ENCODE measurements at places on chromosomes 4 and X.

- no peak for DNase-seq
These were observed 54.4 kb upstream of the IQCM start for GRCh38 chr4:149870008-149870407.

DNA sequence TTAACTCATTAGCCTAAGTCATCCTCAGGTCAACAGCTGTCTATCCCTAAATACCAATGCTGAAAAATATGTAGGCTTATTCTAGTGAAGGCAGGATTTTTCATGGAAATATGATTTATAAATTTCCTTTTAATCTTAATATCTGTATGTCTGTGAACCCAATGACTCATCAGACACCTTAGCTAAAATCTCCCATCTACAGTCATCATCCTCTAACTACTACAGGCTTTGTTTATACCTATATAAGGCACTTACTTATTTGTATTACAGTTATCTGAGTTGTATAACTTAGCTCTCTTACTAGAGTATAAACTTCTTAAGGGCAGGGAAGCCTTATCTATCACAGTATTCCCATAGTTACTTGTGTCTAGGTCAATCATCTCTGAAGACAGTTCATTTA is 24.2 kb downstream of the AMMECR1 start:
- no peak for DNase-seq

- DNase-seq: no peak
These were observed 190.1 kb downstream of the STIM2 start for GRCh38 chr4:27050731-27051130.

DNA sequence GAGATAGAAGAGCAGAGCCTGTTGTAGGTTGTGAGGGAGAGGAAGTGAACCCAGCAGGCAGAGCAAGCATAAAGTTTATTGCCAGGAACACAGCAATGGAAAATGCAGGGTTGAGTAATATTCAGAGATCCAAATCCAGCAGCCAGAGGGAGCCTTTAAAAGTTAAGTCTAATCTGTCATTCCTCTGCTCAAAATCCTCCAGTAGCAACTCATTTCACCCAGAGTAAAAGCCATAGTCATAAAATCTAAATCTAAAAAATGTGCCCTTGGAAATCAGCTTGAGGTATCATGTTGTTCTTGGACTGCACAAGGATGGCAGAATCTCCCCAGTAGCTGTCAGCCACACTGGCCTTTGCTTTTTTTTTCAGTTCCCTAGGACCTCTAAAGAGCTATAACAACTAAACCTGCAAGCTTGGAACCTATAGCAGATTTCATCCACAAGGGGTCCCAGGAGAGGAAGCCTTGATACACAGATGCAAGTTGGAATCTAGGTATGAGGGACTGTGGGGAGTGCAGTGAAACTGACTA is 62.9 kb upstream of the FRAS1 start:
- DNase-seq: no peak

GRCh38 chr4:38154681-38155588 is 194.7 kb downstream of the PTTG2 start:
- no peak for DNase-seq

GRCh38 chrX:28997706-28998463 is 410.6 kb downstream of the IL1RAPL1 start:
- no peak for DNase-seq

DNA sequence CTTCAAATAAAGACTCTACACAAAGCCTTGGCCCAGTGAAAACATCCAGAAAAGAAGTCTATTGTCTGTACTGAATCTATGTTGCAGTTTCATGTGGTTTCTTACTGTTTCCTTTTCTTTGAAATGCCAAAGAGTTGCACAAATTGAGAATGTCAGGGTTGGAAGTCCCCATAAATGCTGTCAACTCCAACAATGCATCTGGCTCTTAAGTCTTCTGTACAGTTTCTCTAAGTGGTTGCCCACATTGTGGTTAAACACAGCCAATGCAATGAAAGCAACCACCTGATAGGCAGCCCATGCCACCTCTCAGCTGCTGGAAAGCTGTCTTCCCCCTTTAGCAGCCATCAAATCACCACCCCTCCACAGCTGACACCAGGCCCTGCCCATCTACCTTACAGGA is 67.2 kb upstream of the C1GALT1C1 start:
- DNase-seq: no peak

- DNase-seq: no peak
These were observed 56.8 kb upstream of the PLS3 start for GRCh38 chrX:115504167-115504566.

DNA sequence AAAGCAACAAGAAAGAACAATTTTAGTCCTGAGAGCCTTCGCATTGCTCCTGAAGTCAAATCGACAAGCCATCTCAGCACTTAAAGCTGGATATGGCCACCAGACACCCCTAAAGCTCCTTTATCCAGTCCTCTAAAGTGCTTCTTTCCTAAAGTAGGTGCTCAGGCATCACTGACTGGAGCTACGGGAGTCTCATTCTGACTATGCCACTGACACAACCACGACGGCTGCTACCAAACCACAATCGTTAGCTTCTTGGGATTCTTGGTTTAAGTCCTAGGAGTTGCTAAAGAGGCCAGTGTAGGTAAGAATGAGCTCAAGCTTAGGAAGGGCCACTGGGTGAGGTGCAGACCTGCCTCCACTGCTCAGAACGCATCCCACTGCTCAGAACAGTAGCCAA is 1.0 kb downstream of the SLC10A6 start:
- no peak for DNase-seq

DNA sequence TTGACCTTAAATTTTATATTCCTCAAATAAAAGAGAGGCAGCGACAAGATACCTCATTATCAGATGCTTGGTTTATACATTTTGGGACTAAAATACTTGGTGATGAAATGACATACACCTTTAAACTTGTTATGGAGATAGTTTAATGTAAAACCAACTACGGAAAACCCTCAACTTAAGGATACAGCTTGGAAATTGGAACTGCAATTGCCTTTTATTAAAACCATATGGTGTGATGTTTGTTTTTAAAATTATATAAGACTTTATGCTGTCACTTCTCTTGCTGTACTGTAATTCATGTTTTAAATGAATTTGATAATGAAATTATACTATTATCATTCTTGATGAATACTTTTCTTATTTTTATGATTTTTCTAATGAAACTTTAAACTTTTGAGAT is 25.9 kb downstream of the METTL14 start:
- DNase-seq: no peak

GRCh38 chr4:115454228-115454627 is 340.8 kb upstream of the NDST4 start:
- DNase-seq: no peak

DNA sequence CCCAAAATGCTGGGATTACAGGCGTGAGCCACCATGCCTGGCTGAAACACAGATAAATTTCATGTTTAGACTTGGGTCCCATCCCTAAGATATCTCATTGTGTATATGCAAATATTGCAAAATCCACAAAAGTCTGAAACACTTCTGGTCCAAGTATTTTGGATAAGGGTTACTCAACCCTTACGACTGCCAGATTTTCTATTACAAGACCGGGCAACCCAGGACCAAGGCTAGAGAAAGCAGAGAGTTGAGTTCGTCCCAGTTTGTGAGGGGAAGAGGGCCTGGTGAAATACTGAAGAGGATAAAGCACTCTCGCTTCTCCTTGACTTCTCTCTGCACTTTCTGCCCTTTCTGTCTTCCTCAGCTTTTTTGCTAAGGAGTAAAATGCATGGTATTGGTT is 34.5 kb downstream of the ZFX start:
- DNase-seq: no peak

DNA sequence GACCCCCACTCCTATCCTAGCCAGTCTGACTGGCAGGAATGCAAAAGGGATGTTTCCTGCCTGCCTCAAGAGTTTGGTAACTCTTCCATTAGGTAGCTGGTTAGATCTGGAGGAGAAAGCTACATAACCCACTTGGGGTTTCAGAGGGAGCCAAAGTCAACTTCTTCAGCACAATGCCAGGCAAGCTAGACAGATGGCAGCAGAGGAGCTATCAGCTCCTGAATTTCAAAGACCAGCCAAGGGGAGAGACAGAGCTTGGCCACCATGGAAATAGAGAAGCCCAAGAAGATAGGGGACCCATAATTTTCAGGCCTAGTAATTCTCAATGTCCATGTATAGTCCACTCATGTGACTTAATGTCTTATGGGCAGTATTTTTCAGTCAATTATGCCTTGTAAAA is 56.4 kb downstream of the PGRMC1 start:
- DNase-seq: no peak

DNA sequence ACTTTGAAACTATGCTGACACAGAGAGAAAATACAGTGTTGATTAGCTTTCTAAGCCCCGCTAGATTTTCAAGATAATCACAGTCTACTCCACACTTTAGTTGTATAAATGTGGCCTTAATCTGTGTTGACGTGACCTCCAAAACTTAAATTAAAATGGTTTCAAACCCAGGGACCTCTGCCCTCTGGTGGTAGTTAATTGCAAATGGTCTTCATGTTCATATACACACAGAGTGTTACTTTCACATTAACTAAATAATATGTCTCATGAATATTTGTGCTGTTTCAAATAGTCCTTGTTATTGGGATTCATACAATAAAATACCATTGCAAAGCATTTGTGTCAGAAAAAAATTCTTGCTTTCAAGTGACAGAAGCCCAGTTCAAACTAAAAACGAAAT is 64.3 kb downstream of the TASL start:
- DNase-seq: no peak

DNA sequence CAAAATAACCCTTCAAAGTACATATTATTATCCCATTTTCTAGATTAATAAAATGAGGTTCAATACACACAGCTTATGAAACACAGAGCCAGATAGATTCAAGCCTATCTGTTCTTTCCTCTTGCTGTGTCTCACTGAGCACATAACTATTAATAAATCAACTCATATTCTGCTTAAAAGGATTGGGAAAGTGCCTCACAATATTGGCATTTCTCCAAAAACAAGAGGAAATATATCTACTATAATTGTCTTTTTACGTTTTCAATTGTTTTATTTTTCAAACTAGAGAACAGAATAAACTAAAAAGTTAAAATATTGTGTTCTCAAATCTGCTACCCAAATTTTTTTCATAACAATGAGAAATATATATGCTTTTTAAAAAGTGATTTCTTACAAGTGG is 15.8 kb downstream of the DCHS2 start:
- DNase-seq: no peak

DNA sequence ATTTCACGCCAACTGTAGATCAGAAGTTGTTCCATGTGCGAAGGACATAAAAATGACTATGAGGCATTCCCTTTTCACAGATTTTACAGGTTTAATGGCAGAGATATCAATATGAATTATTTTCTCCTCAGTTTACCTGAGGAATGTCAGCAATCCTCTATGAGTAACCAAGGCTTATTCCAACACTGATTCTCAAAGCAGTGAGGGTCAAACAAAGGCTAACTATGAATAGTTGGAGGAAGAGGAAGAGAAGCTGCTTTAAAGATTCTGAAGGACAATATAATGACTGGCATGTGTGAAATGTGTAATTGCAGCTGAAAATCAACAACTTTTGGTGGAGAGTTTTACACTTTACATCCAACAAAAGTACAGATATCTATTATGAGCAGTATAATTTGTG is 29.1 kb downstream of the NAF1 start:
- no peak for DNase-seq

- DNase-seq: no peak
These were observed 26.5 kb downstream of the HS3ST1 start for GRCh38 chr4:11402192-11402591.

GRCh38 chr4:24477919-24478318 is 106.4 kb downstream of the DHX15 start:
- no peak for DNase-seq

GRCh38 chrX:2351999-2352995 is 148.5 kb downstream of the DHRSX start:
- DNase-seq: no peak

- DNase-seq: peak; percentile 78
These were observed 973 bp downstream of the ADAMTS3 start for GRCh38 chr4:72567821-72568675.

DNA sequence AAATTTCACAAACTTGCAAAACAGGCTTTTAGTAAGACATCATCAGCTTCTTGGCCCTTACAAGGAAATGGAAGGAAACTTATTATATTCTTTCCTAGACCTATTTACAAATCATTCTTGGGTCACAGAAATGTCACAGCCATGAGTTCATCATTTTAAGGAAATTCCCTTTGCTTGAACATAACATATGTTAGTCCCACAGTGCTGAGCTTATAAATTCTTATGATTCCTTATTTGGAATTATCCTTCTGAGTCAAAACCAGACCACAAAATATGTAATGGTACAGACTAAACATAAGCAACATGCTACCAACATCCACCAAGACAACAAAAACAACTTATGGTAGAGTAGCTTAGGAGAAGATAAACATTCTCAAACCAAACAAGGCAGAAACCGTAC is 236.9 kb upstream of the CTSO start:
- no peak for DNase-seq

GRCh38 chr4:44493924-44494323 is 45.3 kb upstream of the KCTD8 start:
- DNase-seq: no peak

- no peak for DNase-seq
These were observed 1454.1 kb downstream of the PCDH19 start for GRCh38 chrX:98956014-98956413.

DNA sequence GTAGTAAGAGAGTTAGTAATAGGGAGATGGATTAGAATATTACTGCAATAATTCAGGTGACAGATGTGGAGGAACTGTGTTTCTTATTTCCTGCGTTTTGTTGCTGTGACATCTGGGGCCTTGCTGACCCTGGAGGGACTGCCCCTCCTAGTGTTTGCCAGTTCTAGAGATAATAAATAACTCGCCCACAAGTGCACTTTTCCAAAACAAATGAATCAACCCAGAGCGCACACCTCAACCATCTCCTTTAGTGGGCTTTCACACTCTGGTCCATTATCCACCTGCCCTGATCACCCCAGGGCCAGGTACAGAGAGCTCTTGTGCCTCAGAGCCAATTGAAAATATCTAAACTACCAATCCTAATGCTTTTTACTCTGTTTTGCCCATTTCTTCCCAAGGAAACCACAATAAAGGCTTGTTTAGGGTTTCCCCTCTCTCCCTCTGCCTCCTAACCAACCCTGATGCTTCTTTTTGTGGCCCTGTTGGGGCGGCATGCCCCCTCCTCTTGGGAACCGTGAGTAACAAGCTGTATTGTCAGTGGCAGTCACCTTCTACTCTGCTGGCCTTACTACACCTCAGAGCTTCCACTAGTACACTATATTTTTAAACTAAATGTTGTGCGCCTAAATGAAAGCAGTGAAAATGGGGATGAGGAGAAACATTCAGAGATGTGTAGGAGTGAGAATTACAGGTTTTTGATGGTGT is 270.5 kb downstream of the TENM3 start:
- no peak for DNase-seq

DNA sequence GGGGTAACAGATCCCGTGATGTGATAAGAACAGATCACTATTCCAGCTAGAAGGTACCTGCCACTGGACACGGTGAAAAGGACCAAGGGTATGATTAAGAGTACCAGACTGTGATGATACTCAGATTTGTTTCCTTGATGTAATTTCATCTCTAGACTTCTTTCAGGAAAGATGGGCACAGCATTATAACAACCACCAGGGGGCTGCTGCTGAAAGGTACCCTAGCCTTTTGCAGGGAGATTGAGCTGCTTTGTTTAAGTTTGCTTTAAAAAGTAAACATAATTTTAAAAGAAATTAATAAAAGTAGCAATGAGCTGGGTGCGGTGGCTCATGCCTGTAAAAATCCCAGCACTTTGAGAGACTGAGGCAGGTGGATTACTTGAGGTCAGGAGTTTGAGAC is 145.4 kb downstream of the EMCN start:
- DNase-seq: no peak

- no peak for DNase-seq
These were observed 119.4 kb downstream of the AKAP4 start for GRCh38 chrX:50081282-50081889.

GRCh38 chr4:181046809-181047208 is 1196.4 kb upstream of the TENM3 start:
- DNase-seq: no peak
